AG20443 (cell line): ENCODE measurements at places on chromosomes 12 and 14.

DNA sequence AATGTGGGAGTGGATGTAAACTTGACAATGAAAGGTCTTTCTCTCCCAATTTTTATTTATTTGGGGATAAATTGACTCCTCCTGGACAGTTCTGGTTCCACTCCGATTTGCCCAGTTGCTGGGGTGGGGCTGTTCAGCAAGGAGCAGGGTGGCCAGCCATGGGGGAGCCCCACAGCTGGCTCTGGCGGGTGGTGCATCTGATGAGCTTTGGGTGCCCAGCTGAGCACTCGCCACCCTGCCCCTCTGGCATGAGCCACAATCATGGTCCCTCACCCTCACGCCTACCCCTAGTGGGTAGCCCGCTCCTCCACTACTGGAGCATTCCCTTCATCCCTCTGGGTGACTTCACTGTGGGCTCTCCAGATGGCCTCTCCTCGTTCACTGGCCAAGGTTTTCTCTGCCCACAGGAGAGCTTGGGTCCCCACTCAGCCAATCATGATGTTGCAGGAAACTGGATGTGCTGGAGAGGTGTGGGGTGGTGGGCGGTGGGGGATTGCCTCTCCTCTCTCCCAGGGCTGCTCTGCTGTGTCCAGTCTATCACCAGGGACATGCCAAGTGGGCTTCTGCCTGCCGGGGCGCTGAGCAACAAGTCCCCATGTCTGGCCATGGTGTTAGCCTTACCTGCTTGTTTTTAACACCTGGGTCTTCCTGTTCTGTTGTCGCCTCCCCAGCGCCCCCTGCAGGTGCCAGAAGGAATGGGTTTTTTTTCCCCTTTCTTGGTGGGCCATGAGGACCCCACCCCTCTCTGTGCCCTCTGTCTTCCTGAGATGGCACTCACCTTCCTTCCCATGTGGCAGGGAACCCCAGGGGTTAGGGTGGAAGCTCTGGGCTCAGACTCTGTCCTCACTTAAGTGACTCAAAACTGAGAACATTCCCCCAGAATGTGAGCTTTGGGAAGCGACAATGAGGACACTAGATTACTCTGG is 3.4 kb downstream of the CYP46A1 start:
- no peak for DNase-seq

GRCh38 chr12:116538076-116538591 is 21.0 kb upstream of the MAP1LC3B2 start:
- DNase-seq, result no peak

GRCh38 chr12:62135553-62136200 is 124.5 kb upstream of the USP15 start:
- no peak for DNase-seq

- DNase-seq, result no peak
Measured at GRCh38 chr14:44589180-44589579, 82.1 kb upstream of the FSCB start.

DNA sequence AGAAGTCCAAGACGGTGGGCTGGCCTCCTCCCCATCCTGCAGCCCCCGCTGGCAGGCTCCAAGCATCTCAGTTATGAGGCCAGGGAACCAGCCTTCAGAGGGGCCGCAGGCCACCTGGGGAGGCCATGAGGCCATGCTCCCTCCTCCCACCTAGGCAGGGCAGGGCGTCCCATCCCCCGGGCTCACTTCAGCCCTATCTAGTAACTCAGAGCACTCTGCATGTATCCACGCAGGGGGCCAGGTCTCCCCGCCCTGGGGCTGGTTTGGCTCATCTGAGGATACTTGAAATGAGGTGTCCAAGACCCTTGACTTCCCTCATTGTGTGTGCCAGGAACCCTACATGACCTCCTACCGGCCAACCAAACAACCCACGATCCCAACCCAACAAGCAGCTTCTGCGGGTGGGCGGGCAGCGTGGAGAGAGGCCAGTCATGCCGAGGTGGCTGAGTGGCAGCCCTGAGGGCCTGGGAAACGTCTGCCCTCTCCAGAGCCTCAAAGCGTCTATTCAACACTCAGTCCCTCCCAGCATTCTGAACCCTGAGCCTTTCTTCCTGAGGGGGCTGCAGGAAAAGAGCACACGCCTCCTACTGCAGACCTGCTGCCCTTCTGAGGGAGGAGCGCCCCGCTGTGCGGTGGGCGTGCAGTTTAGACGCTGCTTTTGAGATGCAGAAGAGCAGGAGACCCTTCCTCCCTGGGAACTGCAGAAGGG is 16.8 kb downstream of the ISCA2 start:
- DNase-seq, result no peak

DNA sequence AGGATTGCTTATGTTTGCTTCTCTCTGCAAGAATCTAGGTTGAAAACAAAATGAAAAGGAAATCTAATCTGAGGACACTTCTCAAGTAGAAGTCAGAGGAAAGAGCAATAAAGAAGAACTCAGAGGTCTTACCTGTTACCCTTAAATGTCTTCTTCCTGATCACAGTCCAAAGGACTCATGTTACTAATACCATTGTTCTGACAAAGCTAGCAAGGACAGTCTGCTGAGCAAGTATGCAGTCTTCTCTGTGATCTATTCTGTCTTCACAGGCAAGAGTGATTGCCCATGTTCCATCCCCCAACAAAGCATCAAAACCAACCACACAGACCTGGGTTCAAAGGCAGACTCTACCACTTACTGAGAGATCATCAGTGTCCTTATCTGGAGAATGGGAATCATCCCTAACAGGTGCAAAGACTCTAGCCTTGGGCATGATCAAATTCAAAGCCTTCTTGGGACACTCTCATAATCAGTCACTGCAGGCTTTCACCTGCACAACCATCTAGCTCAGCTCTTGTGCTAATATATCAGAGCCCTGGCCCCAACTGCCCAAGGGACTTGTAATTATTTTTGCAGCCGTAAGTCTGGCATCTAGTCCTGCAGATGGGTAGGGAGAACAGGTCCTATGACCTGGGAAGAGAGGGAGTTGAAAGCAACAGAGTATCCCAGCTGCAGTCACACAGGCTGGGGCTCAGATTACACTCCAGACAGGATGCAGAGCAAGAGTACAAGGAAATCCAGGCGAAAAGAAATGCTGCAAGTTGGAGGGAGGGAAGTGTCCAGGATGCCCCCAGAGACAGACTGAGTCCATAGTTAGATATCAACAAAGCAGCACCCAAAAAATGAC is 97.9 kb upstream of the NUDT4 start:
- no peak for DNase-seq
